IPS DF 6.9 (cell line): ENCODE measurements at places on chromosomes 4 and X.
A peak's percentile ranks its signal among the peaks of the same experiment; 100 is the strongest.

GRCh38 chrX:153370293-153371055, 30.7 kb downstream of the PNMA6E start:
- no peak for DNase-seq

- peak; percentile 47 for DNase-seq
Observed at GRCh38 chr4:42302348-42302747, 94.9 kb upstream of the SHISA3 start.

- DNase-seq: no peak
Observed at GRCh38 chr4:115272185-115272584, 158.8 kb upstream of the NDST4 start.

- DNase-seq: no peak
Observed at GRCh38 chrX:57952320-57952678, 42.0 kb upstream of the ZXDA start.

GRCh38 chr4:26355392-26356052, 34.7 kb downstream of the RBPJ start:
- DNase-seq: no peak

DNA sequence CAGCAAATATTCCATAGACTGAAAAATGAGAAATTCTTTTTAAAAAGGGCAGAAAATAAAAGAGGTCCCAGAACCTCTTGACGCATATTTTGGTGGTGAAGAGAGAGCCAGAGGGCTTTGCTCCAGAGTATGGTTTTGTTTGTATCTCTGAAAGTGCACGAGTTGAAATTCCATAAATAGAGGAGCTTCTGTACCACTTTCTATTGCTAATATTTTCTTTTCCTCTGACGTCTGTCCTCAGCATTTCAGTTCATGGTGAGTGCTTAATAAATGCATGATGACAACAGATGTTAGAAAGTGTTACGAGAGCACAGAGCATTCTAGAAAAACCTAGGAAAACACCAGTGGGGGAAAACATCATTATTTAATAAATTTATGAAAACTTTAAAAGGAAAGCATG, 145.6 kb downstream of the AMELX start:
- no peak for DNase-seq

DNA sequence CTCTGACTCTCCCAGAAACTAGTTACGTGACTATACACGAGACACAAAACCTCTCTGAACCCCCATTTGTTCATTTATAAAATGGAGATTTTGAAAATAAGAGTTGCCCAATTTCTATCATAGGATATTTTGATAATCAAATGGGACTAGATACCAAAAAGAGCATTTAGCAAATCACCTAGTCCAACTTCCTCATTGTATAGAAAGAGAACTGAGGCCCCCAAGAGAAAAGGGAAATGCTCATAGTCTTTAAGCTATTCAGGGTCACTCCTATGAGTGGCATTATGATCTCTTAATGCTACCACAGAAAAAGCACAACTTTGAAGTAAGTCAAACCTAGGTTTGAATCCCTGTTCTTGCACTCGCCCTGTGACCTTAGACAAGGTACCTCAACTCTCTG, 62.7 kb downstream of the BMP15 start:
- no peak for DNase-seq

GRCh38 chrX:24426340-24426913, 38.7 kb upstream of the PDK3 start:
- no peak for DNase-seq

DNA sequence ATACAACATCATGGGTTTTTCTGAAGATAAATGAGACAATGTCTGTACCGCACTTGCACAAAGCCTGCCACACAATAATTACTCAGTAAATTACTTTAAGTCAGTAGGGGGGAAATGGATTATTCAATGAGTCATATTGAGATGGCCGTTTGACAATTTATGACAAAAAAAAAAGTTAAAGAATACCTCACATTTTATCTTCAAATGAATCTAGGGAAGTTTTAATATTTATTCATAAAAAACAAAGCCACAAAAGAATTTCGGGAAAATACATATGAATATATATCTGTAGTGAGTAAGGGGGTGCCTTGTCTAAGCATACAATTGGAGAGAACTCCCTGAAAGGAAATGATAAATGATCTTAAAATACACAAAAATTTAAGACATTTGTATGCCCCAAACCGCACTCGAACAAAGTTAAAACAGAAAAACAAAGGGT, 197.0 kb upstream of the SLC7A11 start:
- DNase-seq: no peak
